ENCODE measurements at places on chromosomes 12 and 14.

- DNase-seq = no peak
Measured at GRCh38 chr12:67450441-67450840, 181.3 kb downstream of the CAND1 start.

- no peak for DNase-seq
Measured at GRCh38 chr14:59195912-59196311, 7.4 kb downstream of the DAAM1 start.

GRCh38 chr12:1217191-1217949 is 226.3 kb downstream of the ERC1 start:
- DNase-seq = peak; percentile 58

DNA sequence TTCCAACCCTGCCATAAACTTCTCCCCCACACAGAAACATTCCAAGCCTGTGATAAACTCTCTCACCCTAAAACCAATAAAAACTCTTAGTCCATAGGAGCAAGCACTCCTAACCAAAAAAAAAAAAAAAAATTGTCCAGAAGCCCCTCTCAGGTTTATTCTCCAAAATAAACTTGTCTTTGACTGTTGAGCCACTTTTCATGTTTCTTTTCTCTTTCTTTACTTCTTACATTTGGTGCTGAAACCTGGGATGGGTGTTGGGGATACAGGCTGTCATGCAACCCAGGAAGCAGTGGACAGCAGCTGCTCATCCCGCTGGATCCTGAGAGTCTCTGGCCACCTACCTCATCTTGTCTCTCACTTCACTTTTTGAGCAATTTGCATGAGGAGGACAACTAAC is 2.0 kb upstream of the ADAM20 start:
- no peak for DNase-seq

DNA sequence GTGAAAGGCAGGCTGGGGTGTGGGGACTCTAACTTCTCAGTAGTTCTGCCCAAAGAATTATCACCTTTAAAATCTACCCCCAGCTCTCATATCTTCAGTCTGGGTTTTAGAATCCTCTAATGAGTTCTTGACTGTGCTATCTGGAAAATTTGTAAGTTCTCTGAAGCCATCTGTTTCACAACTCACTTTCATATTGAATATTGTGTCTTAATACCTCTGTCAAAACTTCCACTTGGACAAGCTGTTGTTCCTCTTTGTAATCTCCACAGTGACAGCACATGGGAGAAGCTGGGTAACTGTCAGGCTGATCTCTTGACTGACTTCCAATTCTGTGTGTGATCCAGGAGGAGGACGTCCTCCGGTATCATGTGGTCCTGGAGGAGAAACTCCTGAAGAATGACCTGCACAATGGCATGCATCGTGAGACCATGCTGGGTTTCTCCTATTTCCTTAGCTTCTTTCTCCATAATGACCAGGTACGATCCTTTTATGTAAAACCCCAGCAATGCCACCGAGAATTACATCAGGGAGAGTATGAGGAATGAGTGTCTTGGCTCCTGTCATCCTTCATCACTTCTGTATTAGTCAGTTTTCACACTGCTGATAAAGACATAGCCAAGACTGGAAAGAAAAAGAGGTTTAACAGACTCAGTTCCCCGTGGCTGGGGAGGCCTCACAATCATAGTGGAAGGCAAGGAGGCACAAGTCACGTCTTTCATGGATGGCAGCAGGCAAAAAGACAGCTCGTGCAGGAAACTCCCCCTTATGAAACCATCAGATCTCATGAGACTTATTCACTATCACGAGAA is 111.9 kb downstream of the STAB2 start:
- DNase-seq = no peak

GRCh38 chr12:108642269-108642870 is 8.7 kb upstream of the SELPLG start:
- DNase-seq = no peak

GRCh38 chr14:29799464-29800095 is 128.1 kb downstream of the PRKD1 start:
- DNase-seq = no peak

DNA sequence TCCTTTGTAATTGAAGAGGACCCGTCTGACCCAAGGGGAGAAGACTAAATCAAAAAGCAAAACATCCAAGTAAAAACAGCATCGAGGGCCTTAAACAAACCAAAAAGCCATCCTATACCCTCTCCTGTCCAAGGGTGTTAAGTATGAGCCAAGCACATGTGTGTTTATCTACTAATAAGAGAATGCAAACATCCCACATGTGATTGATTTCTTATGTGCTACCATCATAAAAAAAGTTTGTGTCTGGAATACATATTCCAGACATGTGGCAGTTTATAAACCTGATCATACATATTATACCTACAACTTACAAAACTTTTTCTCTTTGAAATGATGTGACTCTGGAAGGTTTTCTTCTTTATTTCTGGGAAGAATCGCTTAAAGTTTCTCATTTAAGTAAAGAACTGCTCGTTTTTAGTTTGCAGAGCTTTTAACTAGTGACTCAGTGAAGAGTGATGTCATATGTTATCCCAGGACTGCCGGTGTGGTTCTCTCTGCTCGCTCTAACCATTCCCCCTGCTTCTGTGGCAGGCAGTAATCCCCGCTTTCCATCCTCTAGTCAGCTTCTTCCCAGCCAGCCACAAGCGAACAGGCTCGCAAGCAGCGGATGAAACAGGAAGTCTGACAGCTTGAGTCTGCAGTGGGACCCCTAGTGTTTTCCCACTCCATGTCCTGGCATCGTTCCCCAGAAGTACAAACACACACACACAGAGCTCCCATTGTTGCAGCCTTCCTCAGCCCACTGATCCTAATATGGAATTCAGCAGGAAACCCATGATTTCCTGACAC is 431 bp upstream of the RHOJ start:
- DNase-seq = peak; percentile 40

GRCh38 chr12:59383079-59383822 is 212.6 kb upstream of the SLC16A7 start:
- DNase-seq = peak; percentile 66

DNA sequence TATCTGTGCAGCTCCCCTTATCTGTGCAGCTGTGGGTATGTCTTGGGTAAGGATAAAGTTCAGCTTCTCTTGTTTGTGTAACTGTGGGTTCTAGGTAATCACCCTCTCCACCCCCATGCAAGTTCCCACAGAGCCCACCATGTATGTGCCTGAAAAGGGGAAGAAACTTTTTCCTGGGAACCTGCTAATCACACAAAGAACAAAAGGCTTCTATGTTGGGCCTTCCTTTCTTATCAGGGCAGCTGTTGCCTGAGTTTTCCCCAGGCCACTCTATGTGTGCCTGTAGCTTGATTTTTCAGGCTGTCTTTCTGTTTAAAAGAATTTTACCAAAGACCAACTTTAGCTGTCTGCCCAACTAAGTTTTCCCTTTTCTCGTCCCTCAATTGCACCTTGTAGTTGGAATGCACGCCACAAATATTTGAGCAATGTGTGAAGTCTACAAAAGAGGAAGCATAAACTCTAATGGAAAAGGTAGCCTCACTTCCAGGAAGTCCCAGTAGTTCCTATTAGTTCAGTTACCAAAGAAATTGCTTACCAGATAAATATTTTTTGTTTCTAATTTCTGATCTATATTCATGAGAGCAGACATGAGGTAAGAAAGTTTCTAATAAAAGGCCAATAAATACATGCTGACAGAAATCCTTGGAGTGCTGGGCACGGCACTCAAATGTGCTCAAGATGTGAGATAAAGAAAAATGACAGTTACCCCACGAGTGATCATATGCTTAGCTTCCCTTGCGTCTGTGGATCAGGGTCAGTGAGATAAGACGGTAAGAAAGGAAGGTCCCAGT is 2.7 kb upstream of the GALC start:
- DNase-seq = no peak

DNA sequence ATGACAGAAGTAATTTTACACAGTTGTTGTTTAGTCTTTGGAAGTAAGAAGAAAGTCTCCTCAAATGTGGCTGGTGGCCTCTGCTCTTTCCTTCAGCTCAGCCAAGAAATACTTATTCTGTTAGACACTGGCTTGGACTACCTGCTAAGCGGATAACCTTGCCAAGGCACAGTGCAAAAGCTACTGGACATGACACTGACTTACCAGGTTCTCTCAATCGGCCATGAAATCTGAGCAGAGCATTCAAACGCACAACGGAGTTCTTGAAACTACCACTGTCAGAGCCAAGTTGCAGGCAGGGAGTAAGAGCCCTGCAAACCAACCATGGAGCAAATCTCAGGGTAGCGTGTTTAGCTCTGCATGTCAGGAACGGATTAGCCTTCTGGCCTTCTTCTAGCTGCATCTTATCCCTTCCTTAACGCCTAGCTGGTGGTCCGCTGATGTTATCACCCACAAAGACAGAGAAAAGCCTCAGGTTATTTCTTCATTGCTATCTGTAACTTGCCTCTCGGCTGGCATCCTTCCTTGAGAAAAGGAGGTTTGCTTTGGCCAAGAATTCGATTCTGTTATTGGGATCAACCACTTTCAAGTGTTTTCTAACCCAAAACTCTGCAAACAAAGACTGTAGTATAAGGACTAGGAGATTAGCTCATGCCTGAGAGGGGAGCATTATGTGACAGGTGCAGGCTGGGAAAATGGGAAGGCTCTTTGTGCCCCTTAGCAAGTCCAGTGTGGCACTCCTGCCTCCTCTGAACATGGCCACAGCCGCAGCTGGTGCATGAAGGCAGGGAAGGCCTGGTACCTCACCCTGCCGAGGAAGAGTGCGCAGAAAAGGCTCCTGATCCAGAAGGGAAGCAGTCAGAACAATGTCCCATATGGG is 223.4 kb downstream of the GLT1D1 start:
- DNase-seq = no peak

DNA sequence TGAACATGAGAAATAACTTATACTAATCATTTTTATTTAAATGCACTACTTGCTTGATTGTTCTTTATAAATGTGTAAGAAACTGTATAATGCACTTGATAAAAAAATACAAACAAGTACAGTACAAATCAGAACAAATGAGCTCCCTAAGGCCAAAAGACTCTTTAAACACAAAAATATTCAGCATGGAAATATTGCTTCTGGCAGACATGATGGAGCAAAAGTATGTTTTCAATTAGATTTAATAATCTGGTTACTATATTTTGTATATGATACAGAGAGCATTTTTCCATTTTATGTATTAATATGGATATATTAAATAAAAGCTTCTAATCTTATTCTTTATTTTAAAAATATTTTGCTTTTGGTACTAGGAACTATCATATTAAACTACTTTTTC is 800.2 kb upstream of the LRFN5 start:
- no peak for DNase-seq

- no peak for DNase-seq
Measured at GRCh38 chr12:53513712-53514410, 6.6 kb upstream of the NPFF start.

DNA sequence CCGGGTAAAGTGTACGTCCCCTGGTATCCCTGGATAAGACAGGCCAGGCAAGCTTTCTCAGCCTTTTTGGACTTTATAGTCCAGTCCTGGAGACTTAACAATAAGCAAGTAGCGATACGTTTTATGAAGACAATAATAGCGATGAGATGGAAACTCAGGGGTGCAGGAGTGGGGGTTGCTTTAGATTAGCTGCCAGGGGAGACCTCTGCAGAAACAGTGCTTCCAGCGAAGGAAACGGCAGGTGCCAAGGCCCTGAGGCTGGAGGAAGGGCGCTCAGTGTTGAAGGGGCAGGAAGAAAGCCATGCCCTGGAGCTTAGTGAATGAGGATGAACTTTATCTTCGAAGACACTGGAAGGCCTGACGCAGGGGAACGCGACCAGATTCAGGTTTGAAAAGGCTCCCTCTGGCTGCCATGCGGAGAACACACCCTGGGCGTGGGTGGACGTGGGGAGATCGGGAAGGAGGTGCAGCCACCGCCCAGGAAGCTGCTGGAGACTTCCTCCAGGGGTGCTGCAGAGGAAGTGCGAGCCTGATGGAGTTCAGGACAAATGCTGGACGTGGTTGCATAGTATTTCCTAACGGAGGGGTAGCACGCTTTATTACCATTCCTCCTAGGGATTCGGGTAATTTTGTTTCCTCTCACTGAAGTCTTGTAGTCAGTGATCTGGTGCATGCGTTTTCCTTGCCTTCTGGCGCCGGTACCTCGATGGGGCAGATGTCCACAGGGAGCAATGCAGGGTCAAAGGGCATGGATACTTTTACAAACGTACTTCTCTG is 26.1 kb upstream of the UBC start:
- DNase-seq = peak; percentile 78

- no peak for DNase-seq
Measured at GRCh38 chr12:108333898-108334699, 5.0 kb downstream of the CMKLR1 start.

Measured in GM04504 (cell line).